Left lung (tissue), 14 donors: ENCODE measurements at places on chromosomes 1 and 21. TPM values are rescaled to one million over a fixed set of nuclear protein-coding genes. Genes with fewer than 3 reads are reported as not detected.

DNA sequence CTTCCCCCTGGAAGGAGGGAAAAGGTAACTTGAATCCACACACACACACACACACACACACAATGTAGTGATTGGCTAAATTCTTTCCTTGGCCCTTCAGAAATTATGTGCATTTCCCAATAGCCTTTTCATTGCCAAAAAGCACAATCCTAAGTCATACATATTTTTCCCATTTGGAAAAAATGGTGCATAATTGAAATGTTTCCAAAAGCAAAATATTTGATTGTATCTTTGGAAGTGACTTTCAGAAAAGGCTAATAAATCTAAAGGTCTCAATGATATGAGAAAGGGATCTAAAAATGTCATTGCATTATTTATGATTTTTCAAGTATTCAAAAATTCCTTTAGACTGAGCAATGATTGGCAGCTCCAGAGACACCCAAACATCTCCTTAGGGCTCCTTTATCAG, 43.5 kb upstream of the NEK7 start:
- H3K27ac ChIP-seq, result no peak overlapping the region
- DNase-seq, result no peak
- no peaks in the 10 kb centered on the region for H3K27me3 ChIP-seq
- no peaks in the 10 kb centered on the region for H3K36me3 ChIP-seq

DNA sequence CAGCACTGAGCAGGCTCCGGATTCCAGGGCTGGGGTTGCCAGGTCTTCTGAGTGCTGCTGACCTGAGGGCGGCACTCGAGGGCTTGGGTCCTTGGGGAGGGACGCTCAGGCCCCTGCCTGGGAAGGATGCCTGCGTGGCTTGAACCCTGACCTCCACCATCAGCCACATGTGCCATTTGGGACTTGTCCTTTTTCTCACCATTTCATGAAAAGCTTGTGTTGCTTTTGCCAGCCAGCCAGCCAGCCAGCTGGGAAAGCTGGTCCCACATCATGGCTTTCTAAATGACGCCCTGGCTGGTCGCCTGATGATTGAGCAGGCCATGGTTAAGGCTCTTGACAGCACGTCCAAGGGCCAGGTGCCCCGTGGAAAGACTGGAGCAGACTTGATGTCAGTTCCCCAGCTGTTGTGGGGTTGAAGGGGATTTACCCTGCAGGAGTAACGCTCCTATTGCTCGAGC, 168.7 kb downstream of the CAMTA1 start:
- H3K4me1 ChIP-seq, result no peaks in the 10 kb centered on the region
- no peak overlapping the region for H3K4me3 ChIP-seq
- no peak for DNase-seq
- H3K27ac ChIP-seq, result no peak overlapping the region
- no peaks in the 10 kb centered on the region for H3K36me3 ChIP-seq

DNA sequence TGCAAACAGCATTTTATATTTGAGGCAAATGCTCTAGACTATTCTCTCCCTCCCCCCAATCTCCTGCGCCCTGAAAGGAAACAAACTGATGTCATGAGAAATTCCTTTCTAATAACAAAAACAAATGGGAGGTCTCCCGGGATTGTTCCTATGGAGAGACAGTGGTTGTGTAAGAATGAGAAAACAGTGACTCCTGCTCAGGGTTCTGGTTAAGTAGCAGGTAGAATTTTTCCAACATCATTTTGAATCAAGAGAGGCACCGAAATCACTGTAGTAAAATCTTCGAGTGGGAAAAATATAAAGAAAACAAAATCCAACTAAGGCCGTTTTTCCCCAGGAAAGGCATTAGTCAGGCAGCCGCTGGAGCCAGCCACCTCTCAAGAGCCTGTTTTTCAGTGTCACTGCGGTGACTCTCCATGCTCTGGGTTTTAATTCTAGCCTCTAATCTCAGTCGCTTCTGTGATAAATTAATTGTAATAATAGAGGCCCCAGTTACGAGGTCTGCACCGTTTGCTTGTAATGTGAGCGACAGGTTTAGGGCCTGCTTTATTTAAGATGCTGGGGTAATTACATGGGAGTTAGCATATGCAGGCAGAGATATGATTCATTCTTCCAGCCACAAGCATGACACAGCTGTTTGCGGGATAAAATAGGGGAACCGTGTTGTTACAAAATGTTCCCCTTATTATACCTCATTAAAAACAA, 80.3 kb downstream of the RNF220 start:
- no peak overlapping the region for H3K27ac ChIP-seq
- no peaks in the 10 kb centered on the region for H3K27me3 ChIP-seq
- no peak overlapping the region for H3K4me3 ChIP-seq
- no peaks in the 10 kb centered on the region for H3K4me1 ChIP-seq

- peaks cover 10% of the 10 kb centered on the region for H3K4me1 ChIP-seq
- no peaks in the 10 kb centered on the region for H3K27me3 ChIP-seq
- peak; percentile 83 for DNase-seq
- H3K4me3 ChIP-seq, result peak overlapping the region; percentile 21
These were observed 8.1 kb downstream of the PSRC1 start for GRCh38 chr1:109274533-109275476.

- no peaks in the 10 kb centered on the region for H3K36me3 ChIP-seq
- H3K27ac ChIP-seq, result peak overlapping the region; percentile 51
- peaks cover 17% of the 10 kb centered on the region for H3K4me1 ChIP-seq
These were observed 150.8 kb downstream of the ETS2 start for GRCh38 chr21:38956521-38956855.

ASAP3 gene
- 35.2 TPM for total RNA-seq

DNA sequence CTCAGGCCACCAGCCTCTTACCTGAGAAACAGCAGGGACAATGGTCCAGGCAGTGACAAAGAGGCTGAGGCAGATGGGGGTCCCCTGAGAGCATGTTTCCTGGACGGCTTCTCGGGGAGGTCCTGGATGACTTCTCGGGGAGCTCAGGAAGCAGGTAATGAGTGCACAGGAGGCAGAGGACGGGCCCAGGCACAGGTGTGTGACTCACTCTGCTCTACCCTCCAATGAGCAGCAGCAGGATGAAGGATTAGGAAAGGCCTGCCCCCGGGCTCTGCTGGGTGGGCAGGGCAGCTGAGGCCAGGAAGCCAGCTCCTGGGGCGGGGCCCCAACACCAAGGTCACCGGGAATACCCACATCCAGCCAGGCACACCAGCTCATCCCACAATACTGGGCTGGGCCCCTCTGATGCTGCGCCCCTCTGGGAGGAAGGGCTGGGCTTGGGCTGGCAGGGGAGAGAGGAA, 17.2 kb upstream of the PTAFR start:
- H3K4me3 ChIP-seq, result no peak overlapping the region
- no peak for DNase-seq
- H3K36me3 ChIP-seq, result no peaks in the 10 kb centered on the region
- H3K27me3 ChIP-seq, result no peaks in the 10 kb centered on the region
- H3K4me1 ChIP-seq, result no peaks in the 10 kb centered on the region
- H3K27ac ChIP-seq, result no peak overlapping the region

DNA sequence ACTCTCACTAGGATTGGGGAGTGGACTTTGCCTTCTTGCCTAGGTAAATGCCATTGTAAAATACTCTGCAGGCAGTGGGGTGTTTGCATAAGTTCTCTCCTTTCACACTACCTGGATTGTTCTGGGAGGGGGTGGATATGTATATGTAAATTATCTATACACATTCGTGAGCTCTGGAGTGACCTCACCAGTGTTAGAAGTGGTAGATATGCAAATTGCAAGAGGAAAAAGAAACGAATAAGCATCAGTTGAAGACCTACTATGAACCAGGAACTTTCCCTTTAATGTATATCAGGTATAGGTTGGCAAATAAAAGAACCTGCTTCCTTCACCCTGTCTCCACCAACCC, 1.5 kb upstream of the ARHGEF11 start:
- DNase-seq, result no peak
- H3K4me1 ChIP-seq, result peaks cover 32% of the 10 kb centered on the region
- H3K27me3 ChIP-seq, result peaks cover 3% of the 10 kb centered on the region
- peak overlapping the region; percentile 63 for H3K4me3 ChIP-seq

- no peaks in the 10 kb centered on the region for H3K27me3 ChIP-seq
- H3K27ac ChIP-seq, result no peak overlapping the region
- H3K36me3 ChIP-seq, result no peaks in the 10 kb centered on the region
- no peak overlapping the region for H3K4me3 ChIP-seq
- H3K4me1 ChIP-seq, result no peaks in the 10 kb centered on the region
These were observed 183.6 kb downstream of the PLPP3 start for GRCh38 chr1:56395776-56396175.

GRCh38 chr1:28813931-28814465, 2.0 kb downstream of the OPRD1 start:
- DNase-seq, result no peak
- H3K27ac ChIP-seq, result no peak overlapping the region
- H3K36me3 ChIP-seq, result no peaks in the 10 kb centered on the region
- no peak overlapping the region for H3K4me3 ChIP-seq
- H3K4me1 ChIP-seq, result no peaks in the 10 kb centered on the region

FCER1A gene
- total RNA-seq, result 0.89 TPM

GRCh38 chr1:117967477-117967876, 37.9 kb downstream of the WDR3 start:
- DNase-seq, result no peak
- H3K4me1 ChIP-seq, result no peaks in the 10 kb centered on the region
- no peaks in the 10 kb centered on the region for H3K27me3 ChIP-seq

- H3K4me3 ChIP-seq, result no peak overlapping the region
- DNase-seq, result no peak
- no peaks in the 10 kb centered on the region for H3K36me3 ChIP-seq
- H3K4me1 ChIP-seq, result no peaks in the 10 kb centered on the region
- no peak overlapping the region for H3K27ac ChIP-seq
These were observed 394.8 kb downstream of the PRDM2 start for GRCh38 chr1:14094611-14095400.

- H3K4me3 ChIP-seq, result no peak overlapping the region
- peaks cover 19% of the 10 kb centered on the region for H3K4me1 ChIP-seq
- H3K27me3 ChIP-seq, result no peaks in the 10 kb centered on the region
- H3K27ac ChIP-seq, result no peak overlapping the region
- H3K36me3 ChIP-seq, result no peaks in the 10 kb centered on the region
These were observed 231.1 kb upstream of the SGIP1 start for GRCh38 chr1:66302815-66303214.

DNA sequence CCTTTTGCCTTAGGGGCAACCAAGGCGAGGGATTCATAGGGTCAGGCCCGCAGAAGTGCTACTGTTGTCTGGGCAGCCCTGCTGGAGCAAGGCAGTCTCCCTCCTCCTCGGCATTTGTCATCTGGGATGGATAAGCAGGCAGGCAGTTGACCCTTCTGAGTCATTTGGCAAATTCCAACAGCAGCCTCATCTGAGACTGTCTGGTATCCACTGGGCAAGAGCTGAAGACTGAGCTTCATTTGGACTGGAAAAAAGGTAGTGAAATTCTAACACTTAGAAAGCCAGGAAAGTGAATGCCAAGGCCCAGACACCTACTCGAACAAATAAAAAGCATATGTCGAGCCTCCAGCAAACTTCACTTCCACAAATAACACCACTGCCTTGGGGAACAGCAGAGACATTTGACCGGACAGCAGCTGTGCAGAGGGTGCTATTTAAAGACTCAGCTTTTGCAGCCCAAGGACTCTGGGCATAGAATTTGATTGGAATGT, 4.0 kb upstream of the ZBTB40 start:
- no peaks in the 10 kb centered on the region for H3K27me3 ChIP-seq
- H3K4me1 ChIP-seq, result no peaks in the 10 kb centered on the region
- H3K36me3 ChIP-seq, result no peaks in the 10 kb centered on the region
- no peak overlapping the region for H3K4me3 ChIP-seq
- DNase-seq, result no peak
- H3K27ac ChIP-seq, result no peak overlapping the region
